ENCODE measurements at places on chromosomes 7 and 10. TPM values are rescaled to one million over a fixed set of nuclear protein-coding genes. Genes with fewer than 3 reads are reported as not detected.

Gene SAMD9L
- 25.5 TPM for total RNA-seq

Gene HSPA12A
- total RNA-seq = 24.4 TPM

Gene LRIT1
- total RNA-seq = not detected

DNA sequence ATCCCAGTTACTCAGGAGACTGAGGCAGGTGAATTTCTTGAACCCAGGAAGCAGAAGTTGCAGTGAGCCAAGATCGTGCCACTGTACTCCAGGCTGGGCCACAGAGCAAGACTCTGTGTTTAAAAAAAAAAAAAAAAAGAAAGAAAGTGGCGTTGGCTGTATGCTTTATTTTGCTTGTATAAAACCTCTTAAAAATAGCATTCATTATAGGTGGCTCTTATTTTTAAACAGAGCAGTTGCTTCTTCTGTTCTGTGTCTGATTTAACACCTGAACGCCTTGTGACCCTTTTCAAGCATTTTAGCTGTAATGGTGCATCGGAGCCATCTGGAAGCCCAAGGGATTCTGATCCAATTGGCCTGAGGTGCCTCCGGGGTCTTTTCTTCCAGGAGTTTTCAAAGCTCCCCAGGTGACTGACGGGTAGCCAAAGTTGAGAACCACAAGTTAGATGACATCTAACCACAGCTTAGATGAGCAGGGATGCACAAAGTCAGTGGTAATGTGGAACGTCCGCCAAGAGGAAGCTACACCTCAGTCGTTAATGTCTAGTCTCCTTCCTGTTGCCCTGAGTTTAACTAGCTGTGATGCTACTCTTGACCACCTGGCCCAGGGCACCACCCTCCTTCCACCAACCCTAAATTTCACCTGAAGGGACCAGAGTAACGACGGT lies 274.6 kb upstream of the KLF6 start:
- DNase-seq = no peak

GRCh38 chr7:40297741-40298311 lies 163.0 kb downstream of the SUGCT start:
- DNase-seq = no peak

DNA sequence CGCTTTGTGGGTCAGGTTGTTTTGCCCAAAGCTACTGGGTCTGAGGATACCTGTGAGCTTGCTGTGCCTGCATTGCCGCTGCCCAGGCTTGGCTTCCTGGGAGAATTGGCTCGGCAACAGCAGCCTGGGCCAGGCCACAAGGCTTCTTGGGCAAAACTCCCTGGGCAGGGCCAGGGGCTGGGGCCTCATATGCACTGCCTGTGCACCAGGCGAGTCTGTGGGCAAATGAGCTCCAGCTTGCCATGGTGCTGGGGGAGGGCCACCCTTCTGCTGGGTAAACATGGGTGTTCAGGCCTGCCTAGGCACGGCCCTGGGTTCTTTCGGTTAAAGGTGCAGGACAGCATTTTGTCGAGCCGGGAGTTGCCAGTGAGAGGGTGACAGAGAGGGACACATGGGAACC lies 19.4 kb downstream of the ZMIZ1 start:
- DNase-seq = no peak

DNA sequence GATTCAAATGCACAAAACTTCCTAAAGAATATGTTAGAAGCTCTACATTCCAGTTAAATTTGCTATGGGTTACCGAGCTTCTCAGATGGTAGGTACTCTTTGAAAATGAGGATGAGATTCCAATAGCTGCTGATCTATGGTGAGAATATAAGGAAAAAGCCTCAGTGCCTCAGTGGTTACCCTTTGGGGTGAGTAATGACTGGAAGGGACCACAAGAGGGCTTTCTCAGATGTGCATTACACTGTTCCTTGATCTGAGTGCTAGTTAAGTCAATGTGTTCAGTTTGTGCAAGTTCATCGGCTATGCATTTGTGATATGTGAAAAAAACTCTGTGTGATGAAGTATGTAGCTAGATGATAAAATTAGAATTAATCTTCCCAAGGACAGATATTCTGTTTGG lies 3.5 kb downstream of the NRCAM start:
- DNase-seq = no peak
